Right lobe of liver (tissue), 6 donors: ENCODE measurements at places on chromosomes 1 and 21.

GRCh38 chr1:7375329-7375728 lies 395.8 kb upstream of the VAMP3 start:
- no peak for DNase-seq
- H3K27me3 ChIP-seq = no peaks in the 10 kb centered on the region
- H3K36me3 ChIP-seq = no peaks in the 10 kb centered on the region
- no peak overlapping the region for H3K4me3 ChIP-seq

GRCh38 chr1:244659694-244660093 lies 6.8 kb downstream of the DESI2 start:
- no peaks in the 10 kb centered on the region for H3K27me3 ChIP-seq
- no peak overlapping the region for H3K27ac ChIP-seq
- peaks cover 16% of the 10 kb centered on the region for H3K4me1 ChIP-seq
- H3K36me3 ChIP-seq = no peaks in the 10 kb centered on the region

GRCh38 chr1:23768733-23769132 lies 9.5 kb upstream of the PITHD1 start:
- H3K4me3 ChIP-seq = no peak overlapping the region
- H3K4me1 ChIP-seq = no peaks in the 10 kb centered on the region
- DNase-seq = no peak
- no peaks in the 10 kb centered on the region for H3K27me3 ChIP-seq
- H3K36me3 ChIP-seq = peaks cover 8% of the 10 kb centered on the region
- no peak overlapping the region for H3K27ac ChIP-seq

GRCh38 chr1:53685272-53686051 lies 53.5 kb downstream of the GLIS1 start:
- no peaks in the 10 kb centered on the region for H3K4me1 ChIP-seq
- no peak for DNase-seq
- no peaks in the 10 kb centered on the region for H3K27me3 ChIP-seq
- H3K4me3 ChIP-seq = no peak overlapping the region
- no peaks in the 10 kb centered on the region for H3K36me3 ChIP-seq
